Panc1 (cell line): ENCODE measurements at places on chromosomes 5 and 9.

DNA sequence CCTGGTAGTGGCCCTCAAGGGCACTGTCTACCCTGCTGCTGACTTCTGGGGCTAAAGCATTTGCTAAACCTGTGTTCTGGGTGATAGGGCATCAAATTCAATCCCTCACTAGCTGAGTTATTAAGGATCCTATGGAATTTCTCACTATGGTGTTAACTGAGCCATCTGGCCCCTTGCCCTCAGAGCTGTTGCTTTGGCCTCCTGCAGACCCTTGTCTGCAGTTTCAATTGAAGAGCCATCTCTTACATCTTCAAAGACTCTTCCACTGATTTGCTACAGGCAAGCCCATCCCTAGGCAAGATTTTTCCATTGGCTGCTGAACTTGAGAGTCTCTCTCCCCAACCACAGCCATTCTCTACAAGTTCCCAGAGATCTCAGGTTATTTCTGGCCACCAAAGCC lies 418.2 kb downstream of the ZNF608 start:
- DNase-seq = no peak

- DNase-seq = no peak
Observed at GRCh38 chr5:159208514-159209437, 577 bp downstream of the RNF145 start.

- no peak for DNase-seq
Observed at GRCh38 chr9:125694478-125694877, 12.5 kb downstream of the MAPKAP1 start.

DNA sequence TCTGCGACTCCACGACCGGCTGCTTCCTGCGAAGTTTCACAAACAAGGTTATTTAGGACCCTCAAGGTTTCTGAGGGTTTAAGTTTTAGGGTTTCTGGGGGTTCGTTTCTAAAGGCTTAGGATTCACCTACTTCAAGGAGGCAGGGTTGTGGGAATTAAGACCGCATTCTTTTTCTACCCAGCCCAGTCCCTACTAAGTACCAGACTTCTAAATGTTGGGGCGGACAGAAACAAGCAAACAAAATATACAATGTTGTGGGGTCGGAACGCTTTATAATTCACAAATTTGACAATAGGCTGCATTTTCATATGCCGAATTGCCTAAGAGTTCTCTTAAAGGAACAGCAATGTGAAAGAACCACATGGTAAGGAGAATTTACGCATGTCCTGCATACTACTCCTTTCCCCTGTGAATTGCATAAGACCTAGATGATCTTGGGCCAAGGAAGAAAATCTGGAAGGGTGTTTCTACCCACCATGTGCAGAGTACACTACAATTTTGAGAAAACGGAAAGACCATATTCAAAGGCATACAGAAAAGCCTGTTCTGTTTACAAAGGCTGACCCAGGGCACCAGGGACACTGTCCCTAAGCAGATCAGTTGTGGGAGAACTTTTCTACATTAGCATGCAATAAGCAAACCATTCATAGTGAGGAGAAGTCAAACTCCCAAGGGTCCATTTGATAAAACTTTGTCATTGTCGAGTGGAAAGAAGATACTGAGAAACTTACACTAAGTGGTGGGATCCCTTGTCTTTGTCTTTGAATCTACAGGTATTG lies 457.3 kb downstream of the RAB3C start:
- DNase-seq = no peak

GRCh38 chr9:117188394-117188793 lies 226.5 kb downstream of the ASTN2 start:
- no peak for DNase-seq

GRCh38 chr9:114259798-114260523 lies 62.9 kb upstream of the ORM1 start:
- no peak for DNase-seq

DNA sequence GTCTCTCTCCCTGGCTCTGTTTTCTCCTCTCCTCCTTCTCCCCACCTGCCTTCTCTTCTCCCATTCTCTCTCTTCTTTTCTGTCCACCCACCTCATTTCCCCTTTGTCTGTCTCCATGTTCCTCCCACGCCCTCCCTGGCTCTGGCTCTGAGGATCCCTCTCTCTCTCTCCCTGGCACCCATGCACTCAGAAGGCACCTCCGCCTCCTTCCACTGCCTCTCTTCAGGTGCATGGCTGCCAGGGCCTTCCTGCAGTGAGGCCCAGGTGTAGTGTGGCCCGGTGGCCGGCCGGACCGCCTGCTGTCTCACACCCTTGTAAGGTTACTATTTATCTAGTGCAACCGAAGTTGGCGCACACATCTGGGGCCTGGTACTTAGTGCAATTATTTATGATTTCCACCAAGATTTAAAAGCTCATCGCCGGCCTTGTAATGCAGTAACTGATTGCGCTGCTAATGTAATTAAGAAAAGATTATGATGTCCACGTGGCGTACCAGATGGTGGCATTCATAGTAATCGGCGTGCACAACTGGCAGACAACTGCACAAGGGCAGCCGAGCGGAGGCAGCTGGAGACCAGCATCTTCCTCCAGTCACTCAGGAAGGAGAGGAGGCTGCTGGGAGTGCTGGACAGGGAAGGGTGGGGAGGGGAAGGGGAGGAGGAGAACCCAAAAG lies 50.4 kb upstream of the MVB12B start:
- DNase-seq = no peak

DNA sequence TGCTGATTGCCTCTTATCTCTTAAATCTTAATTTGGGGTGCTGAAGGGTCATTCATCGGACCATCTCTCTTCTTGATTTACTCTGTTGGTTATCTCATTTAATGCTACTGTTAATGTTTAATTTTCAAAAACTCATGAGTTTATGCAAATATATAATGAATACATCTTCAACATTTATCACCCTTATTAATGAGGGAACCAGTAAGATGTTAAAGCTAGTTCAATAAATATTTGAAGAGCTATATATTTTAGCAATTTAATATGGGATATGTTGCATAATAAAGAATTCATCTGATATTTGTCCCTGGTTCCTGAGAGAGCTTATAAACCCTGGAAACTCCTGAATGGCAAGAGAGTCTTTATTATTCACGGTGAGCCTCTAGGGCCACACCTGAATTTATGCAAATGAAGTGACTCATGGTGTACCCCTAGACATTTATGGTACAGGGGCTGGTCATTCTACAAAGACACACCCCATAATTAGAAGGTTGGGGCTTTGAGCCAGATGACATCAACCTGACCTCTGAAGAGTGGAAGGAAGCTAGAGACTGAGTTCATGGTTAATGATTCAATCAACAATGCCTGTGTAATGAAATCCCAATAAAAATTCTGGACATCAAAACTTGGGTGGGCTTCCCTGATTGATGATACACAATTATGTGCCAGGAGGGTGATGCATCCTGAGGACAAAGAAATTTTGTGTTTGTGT lies 339.5 kb upstream of the ZNF608 start:
- DNase-seq = no peak

GRCh38 chr5:154467655-154468354 lies 10.2 kb downstream of the HAND1 start:
- DNase-seq = peak; percentile 38

GRCh38 chr5:62707131-62707530 lies 128.5 kb downstream of the LRRC70 start:
- no peak for DNase-seq

DNA sequence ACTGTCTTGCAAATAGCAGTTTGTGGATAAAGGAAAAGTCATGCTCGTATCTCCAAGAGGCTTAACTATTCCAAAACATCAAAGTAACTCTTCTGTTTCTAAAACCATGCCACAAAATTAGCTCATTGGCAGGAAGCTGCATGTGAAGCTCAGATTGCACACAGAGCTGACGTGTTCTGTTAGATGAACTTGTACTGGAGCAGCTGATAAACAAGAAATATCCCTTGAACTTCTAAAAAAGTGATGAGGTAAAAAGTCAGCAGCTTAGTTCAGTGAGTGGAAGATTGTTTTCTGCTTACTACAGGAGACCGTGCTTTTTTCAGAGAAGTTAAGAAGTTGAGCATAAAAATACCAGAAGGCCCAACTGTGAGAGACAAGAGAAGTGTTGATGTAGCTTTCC lies 113.2 kb downstream of the SLC12A2 start:
- no peak for DNase-seq

GRCh38 chr9:130260816-130261765 lies 4.5 kb upstream of the HMCN2 start:
- DNase-seq = no peak

DNA sequence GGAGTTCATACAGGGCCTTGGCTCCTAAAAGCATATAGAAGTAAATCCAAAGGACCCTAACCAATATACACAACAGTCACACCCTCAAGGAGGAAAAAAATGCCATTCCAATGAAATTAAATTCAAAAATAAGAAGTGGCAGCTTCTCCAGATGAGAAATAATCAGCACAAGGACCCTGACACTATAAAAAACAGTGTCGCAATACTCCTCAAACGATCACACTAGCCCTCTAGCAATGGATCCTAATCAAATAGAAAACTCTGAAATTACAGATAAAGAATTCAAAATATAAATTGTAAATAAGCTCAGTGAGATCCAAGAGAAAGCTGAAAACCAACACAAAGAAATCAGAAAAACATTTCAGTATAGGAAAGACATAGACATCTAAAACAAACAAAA lies 33.5 kb upstream of the HTR4 start:
- DNase-seq = no peak

GRCh38 chr9:120368799-120369198 lies 211.2 kb downstream of the CDK5RAP2 start:
- no peak for DNase-seq

DNA sequence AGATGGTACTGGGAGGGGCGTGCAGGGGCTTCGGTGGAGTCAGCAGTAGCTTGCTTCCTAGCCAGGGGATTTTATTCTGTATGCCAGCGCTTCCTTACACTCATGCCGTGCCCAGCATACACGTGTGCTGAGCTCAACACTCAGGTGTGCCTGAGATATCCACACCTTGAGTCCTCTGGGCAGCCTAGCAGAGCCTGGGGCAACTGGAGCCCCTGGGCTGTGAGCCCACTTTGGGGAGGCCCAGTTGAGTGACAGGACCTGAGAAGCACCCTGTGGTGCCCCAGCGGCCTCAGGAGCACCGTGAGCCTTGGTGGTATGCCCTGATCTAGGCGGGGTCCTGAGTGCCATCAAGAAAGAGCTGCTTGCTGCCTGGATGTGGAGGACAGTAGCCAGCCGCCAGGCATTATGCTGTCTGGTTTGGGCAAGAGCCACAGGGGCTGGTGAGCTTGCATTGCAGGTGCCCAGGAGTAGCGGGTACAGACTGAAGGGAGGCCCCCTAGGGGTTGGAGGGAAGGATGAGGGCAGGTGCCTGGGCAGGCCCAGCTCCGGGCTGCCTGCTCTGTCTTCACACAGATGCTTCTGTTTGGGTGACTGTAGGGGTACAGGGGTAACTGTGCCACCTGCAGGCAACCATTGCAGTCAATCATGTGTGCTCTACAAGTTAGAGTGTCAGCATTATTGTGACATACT lies 42.9 kb downstream of the BNIP1 start:
- DNase-seq = no peak

DNA sequence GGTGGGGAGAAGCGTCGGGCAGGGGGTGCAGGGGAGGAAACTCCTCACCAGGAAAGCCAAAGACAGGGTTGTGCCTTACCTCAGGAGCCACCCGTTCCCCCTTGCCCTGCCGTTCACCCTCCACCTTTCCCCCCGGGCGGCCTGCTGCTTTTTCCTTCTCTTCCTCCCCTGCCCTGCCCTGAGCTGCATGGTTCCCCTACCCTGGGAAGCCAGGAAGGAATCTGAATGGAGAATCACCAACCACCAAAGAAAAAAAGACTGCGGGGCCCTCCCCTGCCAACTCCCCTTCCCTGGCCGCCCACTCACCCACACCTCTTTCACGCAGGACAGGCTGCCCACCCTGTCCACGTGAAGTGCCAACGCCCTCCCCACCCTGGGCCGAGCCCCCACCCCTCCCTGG lies 820 bp upstream of the NFX1 start:
- no peak for DNase-seq

DNA sequence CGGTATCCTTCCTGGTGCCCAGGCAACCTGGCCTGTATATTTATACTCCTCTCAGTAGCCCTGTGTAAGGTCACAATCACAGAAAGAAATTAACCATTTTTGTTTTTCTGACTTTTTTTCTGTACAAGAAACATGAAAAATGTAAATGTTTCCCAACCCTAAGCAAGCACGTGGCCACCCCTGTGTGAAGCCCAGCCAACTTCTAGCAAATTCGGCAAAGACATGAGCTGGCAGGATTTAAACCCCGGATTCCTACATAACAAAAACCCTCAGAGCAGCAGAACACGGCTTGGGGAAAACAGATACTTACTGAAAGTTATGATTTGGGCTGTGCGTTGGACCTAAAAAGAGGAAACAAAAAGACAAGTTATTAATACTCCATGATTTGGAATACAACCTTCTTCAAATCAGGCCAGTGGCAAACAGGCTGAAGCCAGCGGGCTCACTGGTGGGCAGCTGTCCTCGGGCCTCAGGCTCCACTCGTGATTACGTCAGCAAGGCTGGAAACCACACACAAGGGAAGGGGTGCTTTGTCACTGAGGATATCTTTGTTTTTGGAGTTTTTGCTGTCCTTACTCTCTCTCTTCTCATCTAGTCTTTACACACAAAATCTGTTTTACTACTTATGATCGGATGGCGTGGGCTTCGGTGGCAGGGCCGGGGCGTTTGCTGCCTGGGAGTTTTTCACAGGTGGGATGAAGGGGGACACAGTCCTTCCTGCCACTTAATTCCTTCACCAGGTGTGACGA lies 194.1 kb downstream of the ROR2 start:
- no peak for DNase-seq

DNA sequence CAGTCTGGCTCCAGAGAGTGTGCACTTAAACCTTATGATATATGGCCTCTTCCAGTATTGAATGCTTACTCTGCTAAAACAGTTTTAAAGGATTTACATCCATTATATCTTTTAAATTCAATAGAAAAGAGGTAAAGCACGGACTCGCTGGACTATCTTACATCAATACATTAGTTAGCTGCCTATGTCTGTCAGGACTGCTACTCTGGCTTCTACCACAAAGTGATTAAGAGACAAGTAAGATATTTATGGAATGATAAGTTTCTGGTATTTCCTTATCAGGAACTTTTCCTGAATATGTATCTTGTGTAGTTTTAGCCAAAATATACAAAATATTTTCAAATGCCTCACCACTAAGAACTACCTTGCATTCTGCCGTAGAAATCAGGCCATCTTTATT lies 295.1 kb downstream of the ISL1 start:
- no peak for DNase-seq

- no peak for DNase-seq
Observed at GRCh38 chr5:151138114-151138513, 19.5 kb downstream of the ANXA6 start.

GRCh38 chr5:35313291-35313690 lies 83.0 kb upstream of the PRLR start:
- DNase-seq = no peak

GRCh38 chr9:129713402-129713679 lies 39.5 kb downstream of the PTGES start:
- no peak for DNase-seq

DNA sequence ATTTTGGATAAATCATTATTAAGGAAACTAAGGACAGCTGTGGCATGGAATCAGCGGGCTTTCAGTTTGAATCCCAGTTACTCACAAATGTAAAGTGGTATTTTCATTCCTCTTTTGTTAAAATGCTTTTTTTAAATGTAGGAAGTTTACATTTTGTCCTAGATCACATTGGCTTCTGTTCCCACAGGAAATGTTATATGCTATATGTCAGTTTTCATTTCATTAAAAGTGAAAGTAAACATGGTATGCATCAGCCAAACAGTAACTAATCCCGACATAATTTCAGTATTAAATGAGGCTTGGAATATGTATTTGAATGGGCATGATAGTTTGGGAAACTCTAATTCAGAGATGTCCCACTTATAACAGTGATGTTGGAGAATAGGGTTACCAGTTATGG lies 18.6 kb upstream of the SMIM15 start:
- DNase-seq = no peak

- DNase-seq = no peak
Observed at GRCh38 chr9:38619556-38620447, 594 bp downstream of the ANKRD18A start.
